ENCODE measurements at places on chromosomes 1 and 21. TPM values are rescaled to one million over a fixed set of nuclear protein-coding genes. Genes with fewer than 3 reads are reported as not detected.

The OR10Z1 gene
- not detected for total RNA-seq

The TRIM46 gene
- 2.0 TPM for total RNA-seq

The OXCT2 gene
- total RNA-seq: 0.61 TPM

The SYTL1 gene
- 0.63 TPM for total RNA-seq

The MGST3 gene
- 233 TPM for total RNA-seq

The CD34 gene
- 0.02 TPM for total RNA-seq

The ASCL5 gene
- total RNA-seq: 0.16 TPM

The TRNP1 gene
- 300 TPM for total RNA-seq

The FCRL1 gene
- total RNA-seq: not detected

The ANKRD65 gene
- total RNA-seq: 0.03 TPM

The SLC9C2 gene
- total RNA-seq: not detected

The UBE2U gene
- total RNA-seq: not detected

The EPS8L3 gene
- total RNA-seq: 0.59 TPM

The PTTG1IP gene
- total RNA-seq: 98.9 TPM

The RIMS3 gene
- 1.3 TPM for total RNA-seq

The CLCN6 gene
- 5.5 TPM for total RNA-seq

The OPRD1 gene
- 0.07 TPM for total RNA-seq

The CD5L gene
- total RNA-seq: not detected

The NBPF4 gene
- total RNA-seq: 0.08 TPM

The CFHR2 gene
- total RNA-seq: not detected

The PLEKHN1 gene
- total RNA-seq: 4.9 TPM

The NSUN4 gene
- total RNA-seq: 11.1 TPM

The NBPF6 gene
- not detected for total RNA-seq

The C1QA gene
- not detected for total RNA-seq
